ENCODE measurements at places on chromosomes 16 and 17.
A peak's percentile ranks its signal among the peaks of the same experiment; 100 is the strongest.

DNA sequence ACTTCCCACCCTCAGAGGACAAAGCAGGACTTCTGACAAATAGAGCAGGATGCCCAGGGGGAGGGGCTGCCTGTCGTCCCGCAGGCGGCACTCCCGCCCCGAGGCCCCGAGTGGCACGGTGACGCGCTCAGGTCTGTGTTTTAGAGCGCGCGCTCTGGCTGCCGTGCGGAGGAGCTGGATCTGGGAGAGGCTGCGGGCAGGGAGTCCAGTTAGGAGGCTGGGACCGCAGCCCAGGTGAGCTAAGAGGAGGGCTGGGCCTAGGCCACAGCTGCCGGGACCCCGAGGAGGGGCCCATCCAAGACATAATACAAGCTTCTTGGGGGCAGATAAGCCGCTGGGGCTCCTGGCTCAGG, 6.4 kb downstream of the DOC2A start:
- DNase-seq = no peak

GRCh38 chr17:494601-495265, 142.1 kb upstream of the RPH3AL start:
- no peak for DNase-seq

DNA sequence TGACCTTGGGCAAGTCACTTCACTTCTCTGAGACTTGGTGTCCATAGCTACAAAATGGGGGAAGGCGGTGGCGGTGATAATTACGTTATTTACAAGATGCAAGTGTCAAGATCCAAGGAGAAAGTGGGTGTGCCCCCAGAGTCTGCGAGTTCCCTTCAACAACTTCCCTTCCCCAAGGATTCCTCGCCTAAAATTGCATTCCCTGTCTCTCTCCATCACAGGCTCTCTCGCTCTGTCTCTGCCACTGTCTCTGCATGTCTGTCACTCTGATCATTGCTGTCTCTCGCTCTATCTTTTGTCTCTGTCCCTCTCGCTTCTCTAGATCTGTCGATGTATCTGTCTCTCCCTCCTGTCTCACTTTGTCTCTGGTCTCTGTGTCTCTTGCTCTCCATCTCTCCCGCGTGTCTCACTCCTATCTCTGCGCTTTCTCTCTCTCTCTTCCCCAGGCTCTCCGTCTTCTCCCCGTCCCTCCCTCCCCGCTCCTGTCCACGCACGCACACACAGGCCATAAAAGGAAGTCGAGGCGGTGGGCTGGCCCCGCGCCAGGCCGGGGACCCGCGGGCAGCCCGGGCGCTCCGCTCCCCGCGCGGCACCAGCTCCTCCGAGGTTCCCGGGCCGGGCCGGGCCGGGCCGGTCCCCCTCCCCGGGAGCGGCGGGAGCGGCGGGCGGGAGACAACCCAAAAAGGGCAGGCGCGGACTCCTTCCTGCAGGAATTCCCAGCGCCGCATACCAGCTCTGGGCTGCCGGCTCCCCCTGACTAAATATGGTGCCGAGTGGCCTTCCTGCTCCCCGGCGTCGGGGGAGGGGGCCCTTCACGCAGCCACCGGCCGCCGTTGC, 1.1 kb upstream of the MYH11 start:
- DNase-seq = no peak

GRCh38 chr16:17270683-17271109, 200.1 kb downstream of the XYLT1 start:
- no peak for DNase-seq

DNA sequence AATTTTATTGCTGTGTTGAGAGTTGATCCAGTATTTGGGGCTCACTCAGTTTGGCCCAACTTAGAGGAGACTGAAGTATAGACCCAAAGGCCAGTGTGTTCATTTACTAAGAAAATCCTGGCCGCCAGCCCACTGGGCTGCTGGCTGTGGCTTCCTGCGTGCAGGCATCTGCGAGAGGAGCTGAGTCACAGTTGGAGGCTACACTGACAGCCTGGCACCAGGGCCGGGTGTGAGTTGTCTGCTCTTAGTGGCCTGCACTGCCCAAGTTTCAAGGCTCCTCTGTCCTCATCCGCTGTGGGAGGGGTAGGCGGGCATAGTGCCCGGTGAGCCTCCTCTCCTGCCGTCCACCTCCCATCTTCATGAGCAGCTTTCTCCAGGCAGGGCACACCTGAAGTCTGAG, 54.2 kb downstream of the PLD6 start:
- peak; percentile 93 for DNase-seq

GRCh38 chr16:3349175-3349574, 6.5 kb upstream of the OR2C1 start:
- DNase-seq = no peak

GRCh38 chr16:31696968-31697743, 169.5 kb downstream of the AHSP start:
- DNase-seq = peak; percentile 37

DNA sequence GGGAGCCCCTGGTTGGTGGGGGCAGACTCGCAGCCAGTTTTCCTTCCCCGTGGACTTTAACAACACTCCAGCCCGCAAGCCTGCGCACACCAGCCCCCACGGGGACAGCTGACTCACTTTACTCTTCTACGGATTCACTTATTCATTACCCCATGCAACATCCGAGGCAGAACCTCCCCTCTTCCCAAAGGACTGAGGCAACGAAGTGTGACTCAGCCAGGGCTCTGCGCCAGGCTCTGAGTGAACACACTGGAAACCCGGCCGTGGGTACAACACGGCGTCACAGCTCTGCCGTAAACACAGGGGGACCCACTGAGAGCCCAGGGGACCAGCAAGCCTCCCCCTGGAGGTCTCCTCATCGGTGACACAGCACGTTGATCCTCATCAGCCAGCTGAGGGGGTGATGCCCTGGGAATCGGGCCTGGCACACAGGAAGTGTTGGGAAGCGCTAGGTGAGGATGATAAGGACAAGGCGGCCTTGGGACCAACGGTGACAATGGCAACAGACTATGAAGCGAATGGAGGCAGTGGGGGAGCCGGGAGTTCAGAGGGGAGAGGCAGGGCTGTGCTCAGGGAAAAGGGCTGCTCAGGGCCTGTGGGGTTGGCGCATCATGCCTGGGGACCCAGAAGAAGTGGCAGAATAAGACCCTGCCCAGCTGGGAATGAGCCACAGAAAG, 14.6 kb downstream of the COTL1 start:
- DNase-seq = peak; percentile 86

GRCh38 chr16:46828292-46828691, 2.7 kb downstream of the C16orf87 start:
- no peak for DNase-seq

- no peak for DNase-seq
Observed at GRCh38 chr17:78137392-78138203, 7.0 kb downstream of the TMC8 start.

DNA sequence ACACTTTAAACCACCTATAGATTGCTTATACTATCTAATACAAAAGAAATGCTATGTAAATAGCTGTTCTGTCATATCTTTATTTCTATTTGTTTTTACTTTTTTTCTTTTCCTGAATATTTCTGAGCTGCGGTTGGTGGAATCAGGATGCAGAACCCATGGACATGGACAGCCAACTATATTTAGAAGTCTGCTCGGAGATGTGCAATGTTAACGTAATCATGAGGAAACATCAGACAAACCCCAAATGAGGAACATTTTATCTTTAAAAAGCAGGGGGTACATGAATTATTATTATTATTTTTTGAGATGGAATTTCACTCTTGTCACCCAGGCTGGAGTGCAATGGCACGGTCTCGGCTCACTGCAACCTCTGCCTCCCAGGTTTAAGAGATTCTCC, 31.4 kb upstream of the GHDC start:
- no peak for DNase-seq

DNA sequence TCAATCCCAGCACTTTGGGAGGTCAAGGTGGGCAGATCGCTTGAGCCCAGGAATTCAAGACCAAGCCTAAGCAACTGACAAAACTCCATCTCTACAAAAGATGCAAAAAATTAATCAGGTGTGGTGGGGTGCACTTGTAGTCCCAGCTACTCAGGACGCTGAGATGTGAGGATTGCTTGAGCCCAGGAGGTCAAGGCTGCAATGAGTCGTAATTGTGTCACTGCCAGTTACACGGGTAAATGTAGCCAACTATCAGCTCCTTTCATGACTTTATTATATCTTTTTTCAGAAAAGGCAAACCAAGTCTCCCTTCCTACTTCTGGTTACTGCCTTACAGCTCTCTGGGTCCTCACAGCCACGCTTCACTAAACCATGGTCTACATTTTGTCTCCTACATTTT, 4.0 kb downstream of the SDF2 start:
- no peak for DNase-seq

DNA sequence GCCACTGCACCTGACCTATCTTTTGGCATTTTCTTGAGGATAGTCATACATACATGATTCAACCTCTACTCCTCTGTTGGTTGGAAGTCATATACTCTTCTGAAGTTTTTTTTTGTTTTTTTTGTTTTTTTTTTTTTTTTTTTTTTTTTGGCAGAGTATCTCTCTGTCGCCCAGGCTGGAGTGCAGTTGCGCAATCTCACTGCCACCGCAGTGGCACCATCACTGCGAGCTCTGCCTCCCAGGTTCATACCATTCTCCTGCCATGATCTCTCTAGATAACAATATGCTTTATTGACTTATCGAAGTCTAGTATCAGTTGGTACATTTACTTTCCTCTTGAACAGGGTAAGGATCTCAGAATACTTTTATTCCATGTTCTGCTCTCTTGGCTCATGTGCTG, 224.2 kb upstream of the WSCD1 start:
- DNase-seq = no peak

- no peak for DNase-seq
Observed at GRCh38 chr17:39217734-39218369, 7.9 kb downstream of the STAC2 start.

- DNase-seq = no peak
Observed at GRCh38 chr16:7390974-7391373, 58.3 kb downstream of the RBFOX1 start.

DNA sequence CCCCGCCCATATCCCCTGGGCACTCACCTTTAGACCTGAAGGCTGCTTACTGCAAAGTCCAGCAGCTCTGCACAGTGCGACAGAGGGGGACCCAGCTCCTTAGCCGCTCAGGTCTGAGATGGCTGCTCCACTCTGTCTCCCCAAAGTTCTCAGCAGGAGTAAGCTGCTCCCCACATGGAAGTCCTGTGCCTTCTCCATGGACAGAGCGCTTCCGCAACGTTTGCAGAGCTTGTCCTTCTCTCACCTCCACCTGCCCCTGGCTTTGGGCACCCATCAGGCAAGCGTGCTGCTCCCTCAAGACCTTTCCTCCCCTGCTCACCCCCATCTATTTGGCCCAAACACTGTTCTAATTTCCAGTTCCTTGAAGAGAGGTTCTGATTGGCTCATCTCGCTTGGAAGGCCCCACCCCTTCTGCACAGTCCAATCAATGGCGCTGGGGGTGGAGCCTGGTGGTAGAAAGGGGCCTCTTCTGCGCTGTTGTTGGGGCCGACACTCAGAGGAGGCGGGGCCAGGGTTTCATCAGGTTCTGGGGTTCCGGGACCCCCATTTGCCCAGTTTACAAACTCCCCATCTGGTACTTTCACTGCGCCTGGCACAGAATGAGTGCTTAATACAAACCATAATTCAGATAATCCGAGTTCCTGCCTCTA, 137.2 kb downstream of the CYLD start:
- DNase-seq = no peak

- DNase-seq = no peak
Observed at GRCh38 chr17:42405963-42406495, 17.0 kb downstream of the CAVIN1 start.

DNA sequence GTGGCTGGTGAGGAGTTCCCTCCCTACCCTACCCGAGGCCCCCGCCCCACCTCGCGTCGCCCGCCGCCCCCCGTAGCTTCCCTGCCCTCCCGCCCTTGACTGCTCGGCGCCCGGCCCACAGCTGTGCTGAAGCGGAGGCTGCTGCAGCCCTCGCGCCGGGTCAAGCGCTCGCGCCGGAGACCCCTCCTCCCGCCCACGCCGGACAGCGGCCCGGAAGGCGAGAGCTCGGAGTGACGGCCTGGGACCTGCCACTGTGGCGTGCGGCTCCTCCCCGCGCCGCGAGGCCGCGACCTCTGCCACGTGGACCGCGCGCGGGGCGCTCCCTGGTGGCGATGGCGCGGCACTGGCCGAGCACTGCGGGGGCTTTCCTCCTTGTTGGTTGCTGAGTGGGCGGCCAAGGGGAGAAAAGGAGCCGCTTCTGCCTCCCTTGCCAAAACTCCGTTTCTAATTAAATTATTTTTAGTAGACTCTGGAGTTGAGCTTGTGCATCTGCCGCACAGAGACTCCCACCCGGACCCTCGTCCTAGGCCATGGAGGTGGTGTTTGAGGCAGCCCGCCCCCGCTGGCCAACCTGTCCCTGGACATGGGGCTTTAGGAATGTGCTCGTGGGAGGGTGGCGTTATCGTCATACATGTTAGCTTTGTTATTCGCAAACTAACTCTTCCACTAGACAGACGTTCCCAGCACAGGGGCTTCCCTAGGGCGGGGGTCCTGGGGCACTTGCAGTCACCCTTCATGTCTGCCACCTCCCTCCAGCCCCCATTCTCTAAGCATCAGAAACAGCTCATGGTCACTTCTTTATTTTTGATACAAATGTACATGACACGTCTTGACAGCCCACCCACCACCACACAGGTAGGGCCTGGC, 4.4 kb downstream of the TP53I13 start:
- DNase-seq = no peak

- DNase-seq = peak; percentile 66
Observed at GRCh38 chr17:6163612-6164333, 93.6 kb downstream of the WSCD1 start.

- DNase-seq = no peak
Observed at GRCh38 chr17:77915594-77916021, 42.9 kb upstream of the TNRC6C start.

- no peak for DNase-seq
Observed at GRCh38 chr16:66364117-66364958, 2.2 kb upstream of the CDH5 start.

DNA sequence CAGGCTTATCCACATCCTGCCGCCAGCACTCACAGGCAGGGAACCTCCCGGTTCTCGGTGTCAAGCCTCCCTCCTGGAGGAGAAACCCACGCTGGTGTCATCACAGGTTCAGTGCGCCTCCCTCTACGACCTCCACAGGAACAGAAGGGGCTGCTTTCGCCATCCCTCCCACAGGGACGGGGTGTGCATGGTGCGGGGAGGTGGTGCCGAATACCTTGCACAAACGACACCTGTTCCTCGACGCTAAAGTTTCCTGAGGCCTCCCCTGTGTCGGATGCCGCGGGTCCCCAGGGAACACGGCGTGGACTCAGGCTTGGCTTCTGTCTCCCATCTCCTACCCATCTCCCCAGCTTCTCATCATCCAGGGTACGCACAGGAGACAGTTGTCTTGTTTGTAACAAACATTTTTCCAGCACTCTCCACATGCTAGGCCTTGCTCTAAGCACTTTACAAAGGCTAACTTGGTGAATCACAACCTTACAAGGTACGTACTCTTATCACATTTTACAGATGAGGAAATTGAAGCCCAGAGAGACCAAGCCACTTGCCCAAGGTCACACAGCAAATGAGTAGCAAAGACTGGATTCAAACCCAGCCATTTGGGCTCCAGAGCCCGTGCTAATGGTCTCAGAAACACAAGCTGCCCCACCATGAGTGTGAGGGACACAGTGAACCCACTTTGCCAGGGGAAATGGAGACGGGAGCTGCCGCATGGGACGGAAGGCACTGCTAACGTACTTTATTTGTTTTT, 271.6 kb downstream of the C16orf95 start:
- no peak for DNase-seq

- no peak for DNase-seq
Observed at GRCh38 chr17:73541111-73541510, 103.1 kb downstream of the SDK2 start.

- DNase-seq = peak; percentile 50
Observed at GRCh38 chr16:69131167-69131838, 1.1 kb downstream of the CHTF8 start.

Data from urothelium cell line (cell line).